ENCODE measurements at places on chromosomes 13 and 19.

GRCh38 chr19:16472992-16473391, 1.2 kb upstream of the EPS15L1 start:
- DNase-seq, result no peak

GRCh38 chr19:37975071-37975470, 68.1 kb downstream of the SIPA1L3 start:
- no peak for DNase-seq

- DNase-seq, result no peak
Measured at GRCh38 chr13:71752775-71753513, 114.1 kb downstream of the DACH1 start.

- DNase-seq, result no peak
Measured at GRCh38 chr19:4557971-4558941, 1.2 kb downstream of the SEMA6B start.

DNA sequence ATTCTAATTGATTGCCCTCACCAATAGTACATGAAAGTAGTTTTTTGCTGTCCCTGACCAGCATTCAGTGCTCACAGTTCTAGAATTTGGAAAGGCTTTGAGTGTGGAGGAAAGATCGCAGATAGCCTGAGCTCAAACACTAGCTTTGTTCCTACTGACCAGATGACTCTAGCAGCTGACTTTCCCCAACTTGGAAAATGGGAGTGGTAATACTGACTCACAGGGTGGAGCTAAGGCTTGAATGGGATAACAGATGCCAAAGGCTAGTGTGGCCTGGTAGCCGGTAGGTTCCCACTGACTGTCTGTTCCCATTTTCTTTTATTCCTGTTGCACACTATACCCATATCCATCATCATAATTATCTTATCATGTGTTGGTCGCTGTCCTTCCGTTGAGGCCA, 3.7 kb downstream of the ZSCAN22 start:
- DNase-seq, result peak; percentile 65

DNA sequence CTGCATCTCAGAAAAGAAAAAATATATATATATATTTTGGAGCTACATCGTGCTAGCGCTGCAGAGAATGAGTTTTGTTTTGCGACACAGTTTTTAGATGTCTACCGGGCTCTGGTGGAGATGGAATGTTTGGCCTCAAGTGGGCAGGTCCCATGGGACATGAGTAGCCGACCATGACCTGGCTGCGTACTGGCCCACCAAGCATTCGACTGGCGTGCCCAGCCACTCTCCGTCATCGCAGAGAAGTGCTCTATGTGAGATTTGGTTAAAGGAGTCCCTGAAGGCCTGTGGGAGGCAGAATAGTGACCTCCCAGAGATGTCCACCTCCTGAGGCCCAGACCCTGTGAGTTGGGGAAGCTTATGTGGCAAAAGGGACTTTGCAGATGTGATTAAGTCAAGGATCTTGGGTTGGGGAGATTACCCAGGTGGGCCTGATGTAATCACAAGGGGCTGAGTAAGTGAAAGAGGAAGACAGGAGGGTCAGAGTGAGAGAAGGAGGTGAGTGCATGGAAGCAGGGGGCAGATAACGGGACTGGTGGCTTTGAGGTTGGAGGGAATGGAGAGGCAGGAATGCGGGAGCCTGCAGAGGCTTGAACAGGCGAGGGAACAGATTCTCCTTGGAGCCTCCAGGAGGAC, 821 bp upstream of the LILRB4 start:
- no peak for DNase-seq

GRCh38 chr13:35393886-35394285, 82.6 kb downstream of the MAB21L1 start:
- DNase-seq, result no peak

- no peak for DNase-seq
Measured at GRCh38 chr19:38880076-38880881, 2.2 kb upstream of the RINL start.

GRCh38 chr19:18317961-18318800, 4.7 kb downstream of the LSM4 start:
- no peak for DNase-seq

DNA sequence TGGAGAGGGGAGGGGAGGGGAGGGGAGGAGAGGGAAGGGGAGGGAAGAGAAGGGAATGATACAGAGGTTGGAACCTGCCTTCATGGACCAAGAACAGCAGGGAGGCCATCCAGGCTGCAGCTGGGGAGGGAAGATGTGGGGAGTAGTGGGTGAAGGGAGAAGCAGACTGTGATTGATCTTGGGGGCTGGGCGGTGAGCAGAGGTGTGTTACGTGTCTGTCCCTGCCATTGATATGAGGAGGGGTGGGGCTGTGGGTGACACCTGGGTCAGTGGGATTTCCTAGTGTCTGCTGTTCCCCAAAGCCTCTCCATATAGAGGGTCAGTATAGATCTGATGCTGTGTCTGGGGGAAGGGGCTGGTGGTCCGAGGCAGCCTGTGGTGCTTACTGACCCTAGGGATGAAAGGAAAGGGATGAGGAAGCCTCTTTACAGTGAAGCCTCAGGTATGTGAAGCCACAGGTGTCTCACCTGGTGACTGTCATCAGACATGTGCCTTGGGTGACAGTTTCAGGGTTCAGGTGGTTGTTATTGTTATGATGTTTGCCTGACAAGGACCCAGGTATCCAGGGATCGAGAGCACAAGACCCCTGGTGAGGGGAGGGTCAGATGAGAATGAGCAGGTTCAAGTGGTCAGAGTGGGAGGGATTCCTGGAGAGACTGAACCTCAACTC, 18.7 kb upstream of the CEACAM1 start:
- DNase-seq, result no peak

DNA sequence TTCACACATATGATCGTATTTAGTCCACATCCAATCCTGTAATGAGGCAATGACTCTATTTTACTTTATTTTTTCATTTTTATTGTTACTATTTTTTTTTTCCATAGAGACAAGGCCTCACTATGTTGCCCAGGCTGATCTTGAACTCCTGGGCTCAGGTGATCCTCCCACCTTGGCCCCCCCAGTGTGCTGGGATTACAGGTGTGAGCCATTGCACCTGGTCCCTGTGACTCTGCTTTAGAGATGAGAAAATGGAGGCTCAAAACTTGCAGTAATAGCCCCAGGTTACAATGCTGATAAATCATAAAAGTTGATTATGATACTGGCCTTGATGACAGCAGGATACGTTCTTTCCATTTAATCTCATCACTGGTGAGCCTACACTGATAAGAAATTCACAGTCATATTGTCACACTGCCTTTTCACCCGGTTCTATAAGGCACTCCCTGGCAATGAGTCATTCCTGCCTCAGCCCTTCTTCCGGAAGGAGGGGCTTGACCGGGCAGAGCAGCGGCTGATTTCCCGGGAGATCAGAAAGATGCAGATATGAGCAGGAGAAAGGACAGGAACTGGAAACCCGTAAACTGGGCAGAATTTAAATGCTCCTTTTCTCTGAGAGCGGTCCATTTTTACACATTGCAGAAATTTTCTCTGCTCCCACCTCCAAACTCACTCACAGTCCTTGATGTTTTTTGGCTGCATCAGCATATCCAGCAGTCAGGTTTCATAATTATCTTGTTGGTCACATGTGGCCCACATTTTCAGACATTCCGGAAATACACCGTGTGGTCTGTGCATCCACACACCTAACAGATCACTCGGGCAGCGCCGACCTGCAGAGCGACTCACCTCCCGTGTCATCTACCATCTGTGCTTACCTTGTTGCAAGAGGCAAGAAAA, 616.4 kb downstream of the EFNB2 start:
- DNase-seq, result no peak

Measured in nucleus accumbens (tissue), 56 donors.